ENCODE measurements at places on chromosomes 12 and 14.
A peak's percentile ranks its signal among the peaks of the same experiment; 100 is the strongest.

GRCh38 chr12:24839268-24839791 lies 109.6 kb downstream of the BCAT1 start:
- no peak for DNase-seq

- peak; percentile 77 for DNase-seq
Observed at GRCh38 chr12:47812797-47813510, 6.7 kb downstream of the HDAC7 start.

GRCh38 chr12:133165776-133166175 lies 15.5 kb upstream of the ZNF268 start:
- DNase-seq, result no peak

GRCh38 chr12:58916921-58917511 lies 3.3 kb downstream of the LRIG3 start:
- no peak for DNase-seq

- DNase-seq, result no peak
Observed at GRCh38 chr12:130800312-130800711, 38.7 kb downstream of the STX2 start.

DNA sequence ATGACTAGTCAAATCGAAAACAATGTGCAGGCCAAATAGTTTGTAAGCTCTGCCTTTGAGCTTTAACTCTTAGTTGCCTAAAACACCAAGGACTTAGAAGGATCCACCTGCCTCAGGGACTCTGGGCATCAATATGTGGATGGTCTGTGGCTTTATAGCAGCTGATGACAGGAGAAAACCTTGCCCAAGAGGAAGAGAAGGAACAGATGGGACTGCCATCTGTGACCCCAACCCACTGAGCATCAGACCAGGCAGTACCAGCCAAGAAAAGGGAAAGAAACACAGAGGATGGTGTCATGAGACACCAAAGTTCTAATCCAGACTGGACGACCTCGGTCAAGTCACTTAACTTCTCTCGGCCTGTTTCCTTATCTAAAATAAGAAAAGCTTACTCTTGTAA lies 12.7 kb downstream of the TGFB3 start:
- DNase-seq, result no peak

- no peak for DNase-seq
Observed at GRCh38 chr14:95442016-95442632, 74.3 kb downstream of the SYNE3 start.

Measured in gastrocnemius medialis (tissue), 4 donors.